Vagina (tissue), 2 donors: ENCODE measurements at places on chromosomes 11 and 22.

GRCh38 chr22:26800858-26801257, 143.5 kb downstream of the MIAT start:
- H3K27me3 ChIP-seq, result no peaks in the 10 kb centered on the region
- no peaks in the 10 kb centered on the region for H3K4me1 ChIP-seq
- no peak overlapping the region for H3K4me3 ChIP-seq
- H3K36me3 ChIP-seq, result no peaks in the 10 kb centered on the region
- no peak overlapping the region for H3K27ac ChIP-seq

DNA sequence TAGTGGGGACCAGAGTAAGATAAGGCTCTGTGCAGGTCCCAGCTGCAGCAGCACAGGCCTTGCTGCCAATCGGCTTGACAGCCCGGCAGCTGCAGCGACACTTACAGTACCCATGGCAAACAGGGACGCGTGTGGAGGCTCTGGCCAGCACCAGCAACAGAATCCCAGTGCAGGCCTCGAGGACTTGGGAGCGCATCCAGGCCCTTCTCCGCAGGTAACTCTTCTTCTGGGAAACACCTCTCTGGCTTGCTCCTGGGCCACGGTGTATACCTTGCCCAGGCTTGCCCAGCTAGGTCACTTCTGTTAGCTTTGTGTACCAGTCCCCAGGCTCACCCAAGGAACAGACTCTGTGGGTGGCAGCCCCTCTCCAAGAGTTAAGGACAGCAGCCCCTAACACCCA, 126.7 kb downstream of the CTTN start:
- no peak overlapping the region for H3K27ac ChIP-seq
- H3K36me3 ChIP-seq, result no peaks in the 10 kb centered on the region
- no peaks in the 10 kb centered on the region for H3K4me1 ChIP-seq
- DNase-seq, result no peak

DNA sequence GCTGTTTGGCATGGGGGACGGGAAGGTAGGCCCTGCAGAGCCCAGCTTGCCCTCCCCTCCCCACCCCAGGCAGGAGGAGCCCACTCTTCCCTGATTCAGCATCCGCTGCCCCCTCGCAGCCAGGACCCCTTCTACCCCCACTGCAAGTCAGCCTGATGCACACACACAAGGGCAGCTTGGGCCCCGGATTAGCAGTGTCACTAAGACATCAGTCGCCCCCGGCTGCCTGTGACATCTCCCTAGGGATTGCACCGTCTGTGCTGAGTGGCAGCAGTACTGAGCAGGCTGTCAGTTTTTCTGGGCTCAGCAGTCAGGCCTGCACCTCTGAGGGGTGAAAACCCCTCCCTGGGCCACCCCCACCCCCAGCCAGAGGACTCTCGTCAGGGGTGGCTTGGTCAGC, 30.4 kb upstream of the SYT7 start:
- no peaks in the 10 kb centered on the region for H3K36me3 ChIP-seq
- H3K27ac ChIP-seq, result no peak overlapping the region
- H3K4me3 ChIP-seq, result no peak overlapping the region
- H3K27me3 ChIP-seq, result no peaks in the 10 kb centered on the region
- no peaks in the 10 kb centered on the region for H3K4me1 ChIP-seq

DNA sequence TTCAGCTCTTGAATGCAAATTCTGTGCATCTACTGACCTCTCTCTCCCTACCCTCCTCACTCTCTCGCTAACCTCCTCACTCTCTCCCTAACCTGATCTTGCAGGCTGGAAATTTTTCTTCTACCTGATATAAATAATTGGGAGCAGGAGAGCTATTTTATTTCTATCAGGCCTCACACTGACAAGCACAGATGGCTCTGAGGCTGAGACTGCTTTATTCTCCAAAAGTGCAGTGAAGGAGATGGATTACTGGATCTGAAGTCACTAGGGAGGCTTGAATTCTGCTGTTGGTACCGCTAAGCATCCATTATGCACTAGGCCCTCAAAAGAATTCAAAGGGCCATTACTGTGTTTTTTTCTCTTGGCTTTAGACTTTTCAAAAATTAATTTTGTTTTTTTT, 19.4 kb upstream of the LDHA start:
- no peak for DNase-seq
- H3K27me3 ChIP-seq, result no peaks in the 10 kb centered on the region
- no peak overlapping the region for H3K4me3 ChIP-seq
- H3K4me1 ChIP-seq, result no peaks in the 10 kb centered on the region
- no peak overlapping the region for H3K27ac ChIP-seq

GRCh38 chr11:118620529-118621070, 13.2 kb downstream of the PHLDB1 start:
- no peak for DNase-seq
- no peaks in the 10 kb centered on the region for H3K36me3 ChIP-seq
- no peaks in the 10 kb centered on the region for H3K27me3 ChIP-seq
- peaks cover 81% of the 10 kb centered on the region for H3K4me1 ChIP-seq
- H3K27ac ChIP-seq, result peak overlapping the region; percentile 90

DNA sequence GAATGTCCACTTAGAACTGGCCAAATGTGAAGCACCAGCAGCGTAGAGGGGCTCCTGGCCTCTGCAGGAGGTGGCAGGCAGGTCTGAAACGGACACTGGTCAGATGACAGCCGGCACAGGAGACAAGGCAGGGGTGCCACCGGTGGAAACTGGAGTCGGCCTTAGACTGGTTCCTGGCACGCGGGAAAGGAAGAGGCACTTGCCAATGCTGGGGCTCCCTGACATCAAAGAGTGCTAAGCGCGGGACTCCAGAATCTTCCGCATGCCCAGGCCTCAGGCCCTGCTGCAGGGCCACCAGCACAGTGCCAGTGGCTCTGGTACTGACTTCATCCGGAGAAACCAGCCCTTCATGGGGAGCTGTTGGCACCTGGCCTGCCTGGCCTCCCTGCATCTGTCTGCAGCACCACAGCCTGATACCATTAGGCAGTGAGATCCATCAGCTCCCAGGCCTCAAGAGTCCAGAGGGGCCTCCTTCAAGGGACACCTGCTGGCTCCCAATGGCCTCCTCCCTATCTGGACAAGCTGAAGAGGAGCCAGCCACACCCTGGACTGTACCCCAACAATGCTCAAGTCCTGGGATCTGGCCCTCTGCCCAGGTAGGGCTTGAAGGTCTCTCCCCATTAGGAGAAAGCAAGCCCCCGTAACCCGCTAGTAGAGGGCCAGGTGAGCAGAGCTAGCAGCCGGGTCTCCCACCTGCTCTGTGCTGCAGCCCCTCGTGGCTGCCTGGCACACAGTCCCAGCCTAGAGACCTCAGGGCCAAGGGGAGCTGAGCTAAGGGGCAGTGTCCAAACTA, 29.7 kb upstream of the GNB1L start:
- no peak for DNase-seq
- H3K36me3 ChIP-seq, result no peaks in the 10 kb centered on the region
- no peak overlapping the region for H3K27ac ChIP-seq
- no peak overlapping the region for H3K4me3 ChIP-seq
- H3K4me1 ChIP-seq, result peaks cover 39% of the 10 kb centered on the region

- H3K36me3 ChIP-seq, result no peaks in the 10 kb centered on the region
- H3K27ac ChIP-seq, result peak overlapping the region; percentile 98
- H3K4me3 ChIP-seq, result no peak overlapping the region
- H3K27me3 ChIP-seq, result no peaks in the 10 kb centered on the region
These were observed 3.0 kb downstream of the YWHAH start for GRCh38 chr22:31947296-31947695.

DNA sequence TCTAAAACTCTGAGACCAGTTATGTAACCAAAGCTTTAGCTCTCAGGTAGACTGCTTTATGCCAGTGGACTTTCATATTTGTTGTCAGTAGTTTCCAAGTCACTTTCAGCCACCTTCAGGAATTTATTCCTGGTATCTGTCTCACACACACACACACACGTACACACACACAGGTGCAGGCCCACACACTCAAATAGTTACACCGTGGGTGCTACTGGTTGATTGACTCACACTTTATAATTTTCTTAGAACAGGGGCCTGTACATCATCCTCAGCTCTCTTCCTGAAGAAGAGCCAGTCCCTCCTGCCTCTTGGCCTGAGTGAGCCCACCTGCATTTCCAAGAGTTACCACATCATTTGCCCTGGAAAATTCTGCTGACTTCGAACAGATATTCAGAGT, 555.2 kb downstream of the SOX6 start:
- no peak overlapping the region for H3K27ac ChIP-seq
- no peaks in the 10 kb centered on the region for H3K36me3 ChIP-seq
- no peaks in the 10 kb centered on the region for H3K27me3 ChIP-seq
- H3K4me1 ChIP-seq, result no peaks in the 10 kb centered on the region

- no peak for DNase-seq
- no peak overlapping the region for H3K27ac ChIP-seq
- no peaks in the 10 kb centered on the region for H3K36me3 ChIP-seq
- no peaks in the 10 kb centered on the region for H3K27me3 ChIP-seq
- H3K4me3 ChIP-seq, result no peak overlapping the region
- H3K4me1 ChIP-seq, result peaks cover 14% of the 10 kb centered on the region
These were observed 47.3 kb downstream of the NRXN2 start for GRCh38 chr11:64675450-64676260.

DNA sequence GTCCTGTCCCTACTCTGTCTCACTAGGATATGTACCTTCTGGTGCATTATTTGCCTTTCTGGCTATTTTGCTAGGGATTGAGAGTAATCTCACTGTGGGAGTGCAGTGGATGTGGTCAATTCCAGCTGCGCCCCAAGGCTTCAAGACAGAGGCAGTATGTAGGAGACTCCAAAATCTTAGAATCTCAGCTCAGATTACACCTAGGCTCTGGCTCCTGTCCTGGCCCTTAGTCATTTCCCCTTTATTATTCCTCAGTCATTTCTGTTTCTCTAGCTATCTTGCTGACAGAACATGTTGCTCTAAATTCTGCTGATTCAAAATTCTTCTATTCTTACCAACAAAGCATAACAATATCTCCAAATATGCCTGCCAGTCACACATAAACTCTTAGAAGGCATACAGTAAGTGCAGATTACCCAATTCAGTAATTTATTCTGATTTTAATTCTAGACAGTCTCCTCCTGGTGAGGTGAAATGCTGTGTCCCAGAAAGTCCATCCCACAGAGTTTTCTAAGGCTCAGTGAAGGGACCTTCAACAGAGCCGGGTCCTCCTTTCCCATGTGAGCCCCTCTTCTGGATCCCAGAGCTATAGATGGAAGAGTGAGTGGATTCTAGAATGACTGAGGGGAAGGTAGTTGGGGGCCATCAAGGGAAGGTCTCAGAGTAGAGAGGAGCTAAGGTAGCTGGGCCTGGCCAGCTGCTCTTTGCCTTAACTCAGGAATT, 24.3 kb upstream of the GLYATL1 start:
- H3K27me3 ChIP-seq, result no peaks in the 10 kb centered on the region
- H3K4me3 ChIP-seq, result no peak overlapping the region
- H3K4me1 ChIP-seq, result no peaks in the 10 kb centered on the region

- DNase-seq, result no peak
- H3K4me3 ChIP-seq, result no peak overlapping the region
- no peak overlapping the region for H3K27ac ChIP-seq
- peaks cover 34% of the 10 kb centered on the region for H3K4me1 ChIP-seq
- H3K36me3 ChIP-seq, result no peaks in the 10 kb centered on the region
These were observed 182.7 kb upstream of the MTMR2 start for GRCh38 chr11:96106645-96107044.

DNA sequence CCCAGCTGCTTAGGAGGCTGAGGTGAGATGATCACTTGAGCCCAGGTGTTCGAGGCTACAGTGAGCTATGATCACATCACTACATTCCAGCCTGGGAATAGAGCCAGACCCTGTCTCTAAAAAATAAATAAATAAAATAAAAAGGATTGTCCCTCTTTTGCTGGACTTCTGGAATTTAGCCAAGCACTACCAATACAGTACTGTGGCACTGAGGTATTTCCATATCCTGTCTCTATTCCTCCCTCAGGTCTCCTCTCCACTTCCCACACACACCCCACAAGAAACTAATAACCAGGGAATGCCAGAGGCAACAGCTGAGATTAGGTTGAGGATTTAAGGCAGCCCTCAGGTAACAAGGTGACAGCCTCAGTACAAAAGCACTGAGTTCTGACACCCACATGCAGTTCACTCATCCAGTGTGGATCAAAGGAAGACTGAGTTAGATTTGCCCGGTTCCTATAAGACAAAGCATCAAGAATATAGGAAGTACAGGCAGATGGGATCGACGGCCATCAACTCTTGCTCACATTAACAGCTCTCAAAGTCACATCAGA, 4.5 kb upstream of the PPP2R1B start:
- H3K4me3 ChIP-seq, result no peak overlapping the region
- peaks cover 11% of the 10 kb centered on the region for H3K4me1 ChIP-seq
- no peak overlapping the region for H3K27ac ChIP-seq
- no peaks in the 10 kb centered on the region for H3K27me3 ChIP-seq
- DNase-seq, result no peak

DNA sequence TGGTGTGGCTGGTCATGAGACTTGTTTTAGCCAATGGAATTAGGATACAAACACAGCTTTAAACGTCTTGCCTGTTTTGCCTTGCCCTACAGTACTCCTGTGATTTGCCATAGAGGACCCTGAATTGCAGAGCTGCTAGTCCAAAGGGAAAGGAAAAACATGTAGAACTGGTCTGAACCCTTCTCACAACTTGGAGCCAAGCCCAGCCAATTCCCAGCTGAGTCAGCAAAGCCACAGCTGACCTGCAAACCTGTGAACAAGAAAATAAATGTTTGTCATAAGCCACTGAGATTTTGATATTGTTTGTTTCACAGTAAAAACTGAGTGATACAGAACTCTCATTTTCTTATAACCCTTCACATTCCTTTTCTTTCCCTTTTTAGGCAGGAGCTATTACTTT, 360.5 kb upstream of the API5 start:
- no peaks in the 10 kb centered on the region for H3K36me3 ChIP-seq
- no peaks in the 10 kb centered on the region for H3K27me3 ChIP-seq
- H3K4me3 ChIP-seq, result no peak overlapping the region
- no peak for DNase-seq
- H3K4me1 ChIP-seq, result no peaks in the 10 kb centered on the region

DNA sequence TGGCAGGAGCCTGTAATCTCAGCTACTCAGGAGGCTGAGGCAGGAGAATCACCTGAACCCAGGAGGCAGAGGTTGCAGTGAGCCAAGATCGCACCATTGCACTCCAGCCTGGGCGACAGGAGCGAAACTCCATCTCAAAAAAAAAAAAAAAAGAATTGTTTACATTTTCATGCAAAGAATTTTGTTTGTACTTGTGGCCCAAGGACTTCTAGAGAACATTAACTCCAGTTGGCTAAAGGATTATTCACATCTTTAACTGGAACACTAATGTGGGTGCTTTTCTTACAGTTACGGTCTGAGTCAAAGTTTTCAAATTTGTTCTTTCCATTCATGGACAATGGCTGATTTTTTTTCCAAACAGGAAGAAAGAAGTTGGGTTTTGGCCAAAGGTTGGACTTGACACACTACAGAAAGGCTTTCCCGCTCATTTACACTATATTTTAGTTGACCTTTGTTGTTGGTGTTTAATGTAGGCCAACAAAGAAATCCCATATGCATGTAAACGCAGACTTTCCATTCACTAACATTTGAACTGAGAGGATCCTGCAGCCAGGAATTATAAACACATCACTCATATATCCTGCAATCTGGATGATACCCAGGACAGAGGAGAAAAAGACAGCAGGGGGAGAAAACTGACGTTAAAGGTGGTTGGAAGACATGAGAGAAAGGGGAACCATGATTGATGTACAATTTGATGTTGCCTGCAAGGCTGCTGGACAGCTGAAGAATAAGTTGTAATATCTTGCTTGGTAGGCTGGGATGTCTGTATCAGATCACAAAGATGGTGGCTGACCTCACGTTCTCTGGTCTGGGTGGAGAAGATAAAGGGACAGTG, 13.1 kb downstream of the POU2AF1 start:
- H3K27ac ChIP-seq, result no peak overlapping the region
- DNase-seq, result no peak
- H3K4me1 ChIP-seq, result no peaks in the 10 kb centered on the region

GRCh38 chr11:102749101-102749722, 24.5 kb upstream of the MMP8 start:
- H3K4me1 ChIP-seq, result no peaks in the 10 kb centered on the region
- no peaks in the 10 kb centered on the region for H3K36me3 ChIP-seq
- DNase-seq, result no peak
- no peak overlapping the region for H3K4me3 ChIP-seq
